ENCODE measurements at places on chromosomes 7 and 10. TPM values are rescaled to one million over a fixed set of nuclear protein-coding genes. Genes with fewer than 3 reads are reported as not detected.

GRCh38 chr10:132679217-132679595 is 106.7 kb downstream of the NKX6-2 start:
- DNase-seq = no peak

- peak; percentile 89 for DNase-seq
Measured at GRCh38 chr10:24209946-24210491, 1.1 kb downstream of the KIAA1217 start.

DNA sequence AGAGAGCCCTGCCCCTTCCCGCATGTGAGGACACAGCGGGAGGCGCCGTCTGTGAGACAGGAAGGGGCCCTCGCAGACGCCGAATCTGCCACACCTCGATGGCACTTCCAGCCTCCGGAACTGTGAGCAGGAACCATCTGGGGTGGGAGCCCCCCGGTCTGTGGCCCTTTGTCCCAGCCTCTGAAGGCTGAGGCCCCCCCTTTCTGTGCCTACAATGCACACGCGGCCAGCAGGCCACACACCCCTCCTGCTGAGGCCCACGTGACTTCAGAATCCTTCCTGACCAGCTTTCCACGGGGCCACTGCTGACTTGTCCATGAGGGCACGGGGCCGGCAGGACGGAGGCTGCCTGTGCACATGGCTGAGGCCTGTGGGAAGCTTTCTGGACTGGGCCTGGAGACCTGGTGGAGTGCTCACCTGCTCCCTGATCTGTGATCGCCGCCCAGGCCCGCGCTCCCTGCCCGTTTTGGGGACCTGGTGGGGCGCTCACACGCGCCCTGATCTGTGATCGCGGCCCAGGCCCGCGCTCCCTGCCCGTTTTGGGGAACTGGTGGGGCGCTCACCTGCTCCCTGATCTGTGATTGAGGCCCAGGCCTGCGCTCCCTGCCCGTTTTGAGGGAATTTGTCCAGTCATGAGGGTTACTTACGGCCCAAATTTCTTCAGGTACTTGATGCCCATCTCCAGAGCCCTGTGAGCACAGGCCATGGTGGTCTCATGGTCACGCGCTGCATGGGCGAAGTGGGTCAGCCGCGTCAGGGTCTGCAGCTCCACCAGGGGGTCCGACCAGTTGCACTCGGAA is 34.3 kb downstream of the CFAP46 start:
- no peak for DNase-seq

- no peak for DNase-seq
Measured at GRCh38 chr7:115066050-115066449, 144.2 kb downstream of the MDFIC start.

DNA sequence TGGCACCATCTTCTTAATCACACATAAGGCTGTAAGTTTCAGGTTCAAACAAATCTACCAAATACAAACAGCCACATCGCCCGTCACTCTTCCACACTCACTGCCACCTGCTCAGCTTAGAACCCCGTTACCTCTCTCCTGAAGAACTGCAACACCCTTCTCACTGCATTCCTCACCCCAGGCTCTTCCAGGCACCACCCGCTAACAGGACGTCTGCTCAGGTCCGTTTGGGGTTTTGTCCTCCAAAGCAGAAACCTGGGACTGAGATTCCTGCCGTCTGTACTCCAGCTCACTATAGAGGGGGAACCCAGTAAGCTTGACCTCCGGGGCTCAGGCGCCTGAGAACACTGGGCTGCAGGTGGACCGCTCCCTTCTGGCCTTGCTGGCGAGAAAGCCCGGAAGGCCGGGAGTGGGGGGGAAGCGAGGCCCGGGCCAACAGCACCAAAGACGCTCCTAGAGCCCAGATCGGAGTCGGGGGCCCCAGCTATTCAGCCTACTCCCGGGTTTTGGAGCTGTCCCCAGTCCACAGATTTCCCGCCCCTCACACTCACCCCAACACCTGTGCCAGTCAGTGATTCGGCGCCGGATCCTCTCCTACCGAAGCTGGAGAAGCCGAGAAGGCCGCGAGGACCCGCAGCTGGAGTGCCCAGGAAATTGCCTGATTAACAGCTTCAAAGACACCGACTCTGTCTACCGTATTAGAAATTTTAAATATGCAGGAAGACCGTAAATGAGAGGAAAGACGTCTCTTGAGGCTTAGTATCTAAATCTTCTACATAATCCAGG is at the start of gene AP3M1:
Gene AP3M1, minus strand, starts transcription at position 625 of the 786 bp plus-strand sequence. CDS start 12,449 bp downstream, outside the sequence.
- DNase-seq = no peak

DNA sequence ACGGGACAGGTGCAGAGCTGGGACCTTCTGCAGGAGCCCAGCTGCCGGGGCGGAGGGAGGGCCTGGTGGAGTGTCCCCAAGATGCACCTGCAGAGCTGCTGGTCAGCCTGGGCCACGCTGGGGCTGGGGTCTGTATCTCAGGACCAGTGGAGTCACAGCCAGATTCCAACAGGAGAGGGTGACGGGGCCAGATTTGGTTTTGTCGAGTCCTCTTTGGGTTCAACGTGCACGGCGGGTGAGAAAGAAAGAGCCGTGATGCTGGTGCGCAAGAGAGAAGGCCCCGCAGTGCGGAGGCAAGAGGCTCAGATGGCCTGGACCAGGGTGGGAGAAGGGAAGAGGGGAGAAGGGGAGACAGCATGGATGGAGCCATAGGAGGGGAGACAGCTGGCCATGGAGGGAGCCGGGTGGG is 462.9 kb downstream of the PTPRN2 start:
- no peak for DNase-seq

DNA sequence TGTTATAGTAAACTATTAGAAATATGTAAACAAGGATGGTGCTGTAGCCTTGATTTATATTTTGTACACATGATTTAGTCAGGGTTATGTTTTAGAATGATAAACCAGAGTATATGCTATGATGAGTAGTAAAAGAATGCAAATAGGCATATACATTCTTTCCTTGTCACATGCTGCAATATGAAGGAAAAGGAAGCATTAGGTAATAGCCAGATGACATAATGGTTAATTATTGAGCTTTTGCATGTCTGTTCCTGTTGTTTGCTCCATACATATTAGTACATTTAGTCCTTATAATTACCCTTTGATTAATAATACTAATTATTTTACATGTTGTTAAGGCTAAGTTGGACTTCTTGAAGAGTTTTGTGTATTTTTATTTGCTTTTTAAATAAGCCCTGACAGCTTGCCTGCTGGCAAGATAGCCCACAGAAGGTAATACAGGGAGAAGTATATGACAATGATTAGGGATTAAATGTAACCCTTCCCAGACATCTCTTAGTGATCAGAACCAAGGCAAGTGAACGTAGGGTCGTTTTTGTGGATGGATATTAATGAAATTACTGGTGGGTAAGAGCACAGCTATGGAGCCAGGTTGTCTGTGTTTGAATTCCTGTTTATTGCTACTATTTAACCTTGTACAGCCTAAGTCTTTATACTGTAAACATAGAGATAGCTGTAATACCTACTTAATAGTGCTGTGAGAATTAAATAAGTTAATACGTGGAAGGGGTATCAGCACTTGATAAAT is 68.4 kb downstream of the PHTF2 start:
- DNase-seq = peak; percentile 59

DNA sequence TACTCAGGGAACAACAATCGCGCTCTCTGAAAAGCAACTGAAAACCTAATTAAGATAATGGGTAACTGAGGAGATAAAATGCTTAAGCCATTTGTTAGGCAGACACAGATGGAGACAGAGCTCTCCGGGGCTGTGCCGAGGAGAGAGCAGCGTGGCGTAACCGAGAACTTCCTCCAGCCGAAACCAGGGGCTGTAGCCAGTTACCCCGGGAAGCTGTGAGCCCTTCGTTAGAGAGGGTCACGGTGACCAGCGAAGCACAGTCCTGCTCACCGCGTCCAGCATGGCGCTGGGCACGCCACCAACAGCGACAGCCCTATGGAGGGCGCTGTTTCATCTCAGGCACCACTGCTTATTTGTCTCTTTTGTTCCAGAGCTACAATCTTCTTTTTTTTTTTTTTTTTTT is 16.1 kb downstream of the PAPOLB start:
- DNase-seq = no peak

- DNase-seq = no peak
Measured at GRCh38 chr7:99008181-99008631, 129.9 kb downstream of the TRRAP start.

- no peak for DNase-seq
Measured at GRCh38 chr7:151784853-151785680, 91.8 kb downstream of the PRKAG2 start.

DNA sequence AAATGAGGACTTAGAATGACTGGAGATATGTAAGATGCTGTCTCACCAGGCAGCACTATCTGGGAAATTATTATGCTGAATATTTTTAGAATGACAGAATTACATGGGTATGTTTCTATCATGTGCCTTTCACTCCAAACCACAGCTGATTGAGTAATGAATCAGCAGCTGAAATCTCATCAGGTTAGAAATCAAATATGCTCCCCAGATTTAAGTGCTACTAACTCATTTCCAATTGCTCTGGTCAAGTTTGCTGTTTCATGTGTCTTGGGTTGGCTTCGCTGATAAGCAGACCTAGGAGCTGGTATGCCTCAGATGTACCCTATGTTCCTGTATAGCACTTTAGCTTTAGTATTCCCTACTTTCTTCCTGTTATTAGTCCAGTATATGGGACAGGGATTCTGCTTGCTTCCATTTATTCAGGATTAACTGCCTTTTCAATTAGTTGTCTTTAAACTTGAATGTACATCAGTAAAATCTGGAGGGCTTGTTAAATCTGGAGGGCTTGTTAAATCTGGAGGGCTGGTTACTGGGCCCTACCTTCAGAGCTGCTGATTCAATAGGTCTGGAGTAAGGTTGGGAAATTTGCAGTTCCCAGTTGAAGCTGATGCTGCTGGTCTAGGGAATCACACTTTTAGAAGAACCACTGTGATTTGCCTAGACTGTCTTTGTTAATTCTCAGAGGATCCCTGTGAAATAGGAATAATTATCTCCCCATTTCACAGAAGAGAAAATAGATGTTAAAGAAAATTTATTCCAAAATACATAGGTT is 172.9 kb downstream of the DKK1 start:
- peak; percentile 85 for DNase-seq

DNA sequence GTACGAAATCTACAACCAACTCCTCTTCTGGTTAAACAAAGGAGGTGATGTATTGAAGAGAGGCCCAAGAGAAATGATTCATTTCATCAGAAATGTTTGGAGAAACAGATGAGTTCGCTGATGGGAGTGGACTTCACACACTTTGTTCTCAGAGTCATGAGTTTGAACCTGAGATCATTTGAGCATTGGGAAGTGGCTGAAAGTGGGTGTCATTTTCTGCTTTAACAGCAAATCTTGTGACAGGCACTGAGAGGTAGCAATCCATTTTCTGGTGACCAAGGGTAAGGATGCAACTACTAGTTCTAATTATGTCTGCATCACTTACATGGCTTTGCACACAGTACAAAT is 51.4 kb downstream of the RBM20 start:
- DNase-seq = no peak

- DNase-seq = no peak
Measured at GRCh38 chr10:11742009-11742778, at the start of gene ECHDC3. Gene ECHDC3, plus strand, starts transcription at chr10:11742382. Its CDS starts 195 bp downstream, at chr10:11742577.

- DNase-seq = no peak
Measured at GRCh38 chr7:158110661-158111048, 477.0 kb downstream of the PTPRN2 start.

The AKR1C8 gene
- 0.05 TPM for total RNA-seq

The PILRB gene
- total RNA-seq = 17.6 TPM

Data from renal cortical epithelial cell (primary cell).